Psoas muscle (tissue), 8 donors: ENCODE measurements at places on chromosomes 2 and 18. TPM values are rescaled to one million over a fixed set of nuclear protein-coding genes. Genes with fewer than 3 reads are reported as not detected.

Gene DPYSL5
- not detected for total RNA-seq

Gene CDH2
- total RNA-seq: 0.27 TPM

Gene SDC1
- 0.09 TPM for total RNA-seq

Gene PASK
- 0.95 TPM for total RNA-seq

Gene AQP12A
- total RNA-seq: not detected

Gene VWA3B
- total RNA-seq: 0.24 TPM

Gene IL1RL1
- 0.43 TPM for total RNA-seq

Gene DNAJC5G
- not detected for total RNA-seq

Gene OSGEPL1
- 3.4 TPM for total RNA-seq

Gene CD8A
- 0.47 TPM for total RNA-seq

Gene GBX2
- not detected for total RNA-seq

Gene SP5
- 1.0 TPM for total RNA-seq

DNA sequence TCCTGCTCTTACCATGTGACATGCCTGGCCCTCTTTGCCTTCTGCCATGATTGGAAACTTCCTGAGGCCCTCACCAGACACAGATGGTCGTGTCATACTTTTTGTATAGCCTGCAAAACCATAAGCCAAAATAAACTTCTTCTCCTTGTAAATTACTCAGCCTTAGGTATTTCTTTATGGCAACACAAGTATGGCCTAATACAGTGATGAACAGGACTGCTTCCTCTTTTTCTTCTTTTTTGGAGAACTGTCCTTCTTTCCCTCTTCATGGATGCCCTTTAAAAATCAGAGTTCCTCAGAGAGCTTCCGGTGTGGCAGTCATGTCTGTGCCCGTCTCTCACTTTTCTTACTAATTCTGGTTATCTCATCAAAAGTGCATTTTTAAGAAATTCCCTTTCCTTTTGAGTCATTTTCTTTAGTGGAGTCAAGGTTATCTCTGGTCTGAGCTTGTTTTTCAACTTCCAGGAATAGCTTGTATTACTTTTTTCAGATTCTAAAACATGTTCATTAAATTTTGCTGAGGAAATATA lies 9.2 kb upstream of the IL1A start:
- no peaks in the 10 kb centered on the region for H3K4me1 ChIP-seq
- H3K27me3 ChIP-seq: no peaks in the 10 kb centered on the region
- no peak for DNase-seq
- no peak overlapping the region for H3K4me3 ChIP-seq
- H3K27ac ChIP-seq: no peak overlapping the region

GRCh38 chr2:33391529-33392255 lies 84.8 kb upstream of the RASGRP3 start:
- no peaks in the 10 kb centered on the region for H3K36me3 ChIP-seq
- H3K4me1 ChIP-seq: no peaks in the 10 kb centered on the region
- no peak overlapping the region for H3K27ac ChIP-seq
- no peak for DNase-seq
- no peaks in the 10 kb centered on the region for H3K27me3 ChIP-seq

GRCh38 chr2:57461624-57462023 lies 585.0 kb upstream of the VRK2 start:
- no peak overlapping the region for H3K27ac ChIP-seq
- H3K4me3 ChIP-seq: no peak overlapping the region
- H3K4me1 ChIP-seq: no peaks in the 10 kb centered on the region
- no peak for DNase-seq

- no peaks in the 10 kb centered on the region for H3K36me3 ChIP-seq
- H3K4me3 ChIP-seq: no peak overlapping the region
- H3K27ac ChIP-seq: no peak overlapping the region
- DNase-seq: no peak
- no peaks in the 10 kb centered on the region for H3K4me1 ChIP-seq
Observed at GRCh38 chr2:6770006-6770405, 95.7 kb downstream of the CMPK2 start.

- H3K36me3 ChIP-seq: no peaks in the 10 kb centered on the region
- no peak overlapping the region for H3K4me3 ChIP-seq
- no peaks in the 10 kb centered on the region for H3K27me3 ChIP-seq
Observed at GRCh38 chr18:37314534-37314933, 251.1 kb downstream of the CELF4 start.

DNA sequence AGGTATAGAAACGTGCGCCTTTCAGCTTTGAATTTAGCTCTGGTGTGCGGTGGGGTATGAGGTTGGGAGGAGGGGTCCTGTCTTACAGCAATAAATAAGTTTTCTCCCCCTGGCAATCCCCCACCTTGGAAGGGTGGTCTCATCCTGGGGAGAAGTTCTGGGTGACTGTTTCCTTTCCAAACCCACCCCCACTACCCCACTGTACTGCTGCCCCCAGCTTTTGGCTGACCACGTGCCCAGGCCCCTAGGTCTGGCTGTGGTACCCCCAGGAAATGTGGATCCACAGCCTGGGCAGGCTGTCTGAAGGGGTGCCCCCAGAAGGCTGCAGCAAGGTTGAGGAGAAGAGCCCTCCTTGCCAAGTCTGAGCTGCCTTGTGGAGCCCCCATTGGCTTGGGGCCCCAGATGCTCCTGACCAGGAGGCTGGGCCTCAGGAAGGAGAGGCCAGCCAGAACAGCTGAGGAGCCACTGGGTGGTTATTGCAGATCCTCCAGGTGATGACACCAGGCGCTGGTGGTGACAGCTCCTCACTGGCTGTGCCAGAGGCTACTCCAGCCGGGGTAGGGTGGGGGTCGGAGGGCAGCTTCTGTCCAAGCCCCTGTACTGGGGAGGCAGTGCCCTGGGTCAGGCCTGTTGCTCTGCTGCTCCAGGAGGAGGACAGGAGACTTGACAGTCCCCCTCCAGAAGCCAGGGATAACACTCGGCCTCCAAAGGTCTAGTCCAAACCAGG lies 24.2 kb downstream of the CCT7 start:
- no peaks in the 10 kb centered on the region for H3K27me3 ChIP-seq
- DNase-seq: no peak
- no peaks in the 10 kb centered on the region for H3K4me1 ChIP-seq
- no peak overlapping the region for H3K27ac ChIP-seq
- peaks cover 2% of the 10 kb centered on the region for H3K36me3 ChIP-seq

DNA sequence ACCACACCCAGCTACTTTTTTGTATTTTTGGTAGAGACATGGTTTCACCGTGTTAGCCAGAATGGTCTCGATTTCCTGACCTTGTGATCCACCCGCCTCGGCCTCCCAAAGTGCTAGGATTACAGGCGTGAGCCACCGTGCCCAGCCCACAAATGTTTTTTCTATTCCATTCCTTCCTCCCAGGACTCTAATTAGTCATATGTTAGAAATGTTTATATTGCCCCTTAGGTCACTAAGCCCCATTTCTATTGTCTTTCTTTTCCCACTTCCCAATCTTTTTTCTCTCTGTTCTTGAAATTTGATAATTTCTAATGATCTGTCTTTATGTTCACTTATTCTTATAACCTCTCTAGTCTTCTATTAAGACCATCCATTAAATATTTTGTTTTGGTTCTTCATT lies 31.3 kb upstream of the CDCA7 start:
- no peaks in the 10 kb centered on the region for H3K4me1 ChIP-seq
- no peaks in the 10 kb centered on the region for H3K36me3 ChIP-seq
- no peak overlapping the region for H3K4me3 ChIP-seq
- no peak for DNase-seq

- H3K27me3 ChIP-seq: no peaks in the 10 kb centered on the region
- H3K36me3 ChIP-seq: no peaks in the 10 kb centered on the region
- H3K4me1 ChIP-seq: no peaks in the 10 kb centered on the region
Observed at GRCh38 chr2:2735041-2735440, 404.0 kb upstream of the MYT1L start.

- no peak for DNase-seq
- no peak overlapping the region for H3K4me3 ChIP-seq
- no peaks in the 10 kb centered on the region for H3K4me1 ChIP-seq
Observed at GRCh38 chr2:231111987-231112386, 12.9 kb downstream of the HTR2B start.

GRCh38 chr18:8800445-8800844 lies 95.1 kb downstream of the MTCL1 start:
- H3K27me3 ChIP-seq: no peaks in the 10 kb centered on the region
- DNase-seq: no peak
- peaks cover 15% of the 10 kb centered on the region for H3K4me1 ChIP-seq
- peak overlapping the region; percentile 71 for H3K27ac ChIP-seq
- H3K4me3 ChIP-seq: peak overlapping the region; percentile 37
- peaks cover 5% of the 10 kb centered on the region for H3K36me3 ChIP-seq

- H3K27me3 ChIP-seq: no peaks in the 10 kb centered on the region
- no peaks in the 10 kb centered on the region for H3K4me1 ChIP-seq
- DNase-seq: no peak
Observed at GRCh38 chr2:202703091-202703490, 68.3 kb downstream of the FAM117B start.

- H3K27ac ChIP-seq: no peak overlapping the region
- H3K27me3 ChIP-seq: no peaks in the 10 kb centered on the region
- no peak for DNase-seq
Observed at GRCh38 chr18:11464129-11464528, 145.3 kb upstream of the SLC35G4 start.

GRCh38 chr18:48608581-48608980 lies 69.8 kb downstream of the CTIF start:
- H3K4me3 ChIP-seq: no peak overlapping the region
- no peaks in the 10 kb centered on the region for H3K36me3 ChIP-seq
- DNase-seq: no peak
- no peak overlapping the region for H3K27ac ChIP-seq
- H3K4me1 ChIP-seq: peaks cover 56% of the 10 kb centered on the region
- no peaks in the 10 kb centered on the region for H3K27me3 ChIP-seq

GRCh38 chr2:209472871-209473270 lies 49.0 kb downstream of the MAP2 start:
- no peaks in the 10 kb centered on the region for H3K36me3 ChIP-seq
- no peak overlapping the region for H3K4me3 ChIP-seq
- H3K4me1 ChIP-seq: no peaks in the 10 kb centered on the region
- no peaks in the 10 kb centered on the region for H3K27me3 ChIP-seq

DNA sequence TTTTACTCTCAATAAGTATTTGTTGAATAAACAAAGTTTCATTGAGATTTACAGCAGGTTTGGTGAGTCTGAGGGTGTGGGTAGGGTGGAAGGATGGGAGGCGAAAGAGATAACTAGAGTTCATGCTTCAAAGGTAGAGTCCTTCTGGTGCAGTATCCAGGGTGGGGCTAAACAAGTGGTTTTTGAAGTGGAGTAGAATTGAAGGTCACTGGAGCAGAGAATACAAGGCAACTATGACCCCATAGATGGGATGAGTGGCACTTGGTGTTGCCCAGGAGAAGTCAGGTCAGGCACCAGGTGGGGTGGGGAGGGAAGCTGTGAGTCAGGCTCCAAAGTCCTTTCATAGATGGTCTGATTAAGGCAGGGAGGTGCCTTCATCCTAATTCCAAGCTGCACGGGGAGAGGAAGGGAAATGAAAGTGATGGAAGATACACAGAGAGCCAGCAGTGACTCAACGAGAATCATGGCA lies 6.6 kb upstream of the CAB39 start:
- H3K27me3 ChIP-seq: no peaks in the 10 kb centered on the region
- no peak for DNase-seq
- no peak overlapping the region for H3K27ac ChIP-seq
- H3K4me1 ChIP-seq: no peaks in the 10 kb centered on the region

DNA sequence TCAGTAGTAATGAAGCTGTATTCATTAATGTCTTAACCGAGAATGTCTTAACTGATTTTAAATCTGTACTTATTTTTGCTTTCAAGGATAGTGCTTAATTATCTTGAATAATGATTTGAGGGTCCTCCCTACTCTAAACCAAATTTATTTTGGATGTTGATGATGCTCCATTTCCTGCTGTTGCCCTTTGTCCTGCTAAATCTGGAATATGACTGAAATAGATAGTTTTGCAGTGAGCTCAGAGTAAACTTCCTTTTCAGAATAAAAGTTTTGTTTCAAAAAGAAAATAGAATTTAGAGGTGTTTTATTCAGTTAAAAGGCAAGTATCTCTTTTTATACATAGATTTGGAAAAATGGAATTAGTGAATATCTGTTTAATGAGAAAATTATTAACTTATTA lies 8.1 kb downstream of the NBEAL1 start:
- peaks cover 27% of the 10 kb centered on the region for H3K4me1 ChIP-seq
- no peak for DNase-seq
- H3K27ac ChIP-seq: peak overlapping the region; percentile 8

DNA sequence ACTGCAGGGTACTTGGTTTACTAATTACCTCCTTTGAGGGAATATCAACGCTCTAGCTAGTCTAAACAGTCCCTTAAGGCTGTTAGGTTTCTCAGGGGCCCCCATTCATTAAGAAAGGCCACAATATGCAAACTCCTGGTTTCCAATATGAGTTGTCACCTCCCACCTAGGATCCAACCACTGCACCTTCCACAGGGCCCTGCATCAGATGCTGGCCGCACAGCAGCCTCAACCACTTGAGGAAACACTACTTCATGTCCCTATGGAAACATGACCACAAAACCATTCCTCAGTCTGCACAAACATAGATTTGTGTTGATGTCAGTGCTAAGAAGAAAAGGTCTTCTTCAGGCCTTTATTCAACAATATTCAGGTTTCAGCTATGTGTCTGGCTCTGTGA lies 40.9 kb downstream of the STAT4 start:
- no peak for DNase-seq
- H3K4me1 ChIP-seq: no peaks in the 10 kb centered on the region
- H3K27ac ChIP-seq: no peak overlapping the region
- no peak overlapping the region for H3K4me3 ChIP-seq
- no peaks in the 10 kb centered on the region for H3K36me3 ChIP-seq

- H3K4me1 ChIP-seq: no peaks in the 10 kb centered on the region
- H3K27me3 ChIP-seq: peaks cover 2% of the 10 kb centered on the region
- no peak overlapping the region for H3K4me3 ChIP-seq
- H3K27ac ChIP-seq: no peak overlapping the region
Observed at GRCh38 chr2:113032737-113033136, 19.9 kb downstream of the IL36B start.

DNA sequence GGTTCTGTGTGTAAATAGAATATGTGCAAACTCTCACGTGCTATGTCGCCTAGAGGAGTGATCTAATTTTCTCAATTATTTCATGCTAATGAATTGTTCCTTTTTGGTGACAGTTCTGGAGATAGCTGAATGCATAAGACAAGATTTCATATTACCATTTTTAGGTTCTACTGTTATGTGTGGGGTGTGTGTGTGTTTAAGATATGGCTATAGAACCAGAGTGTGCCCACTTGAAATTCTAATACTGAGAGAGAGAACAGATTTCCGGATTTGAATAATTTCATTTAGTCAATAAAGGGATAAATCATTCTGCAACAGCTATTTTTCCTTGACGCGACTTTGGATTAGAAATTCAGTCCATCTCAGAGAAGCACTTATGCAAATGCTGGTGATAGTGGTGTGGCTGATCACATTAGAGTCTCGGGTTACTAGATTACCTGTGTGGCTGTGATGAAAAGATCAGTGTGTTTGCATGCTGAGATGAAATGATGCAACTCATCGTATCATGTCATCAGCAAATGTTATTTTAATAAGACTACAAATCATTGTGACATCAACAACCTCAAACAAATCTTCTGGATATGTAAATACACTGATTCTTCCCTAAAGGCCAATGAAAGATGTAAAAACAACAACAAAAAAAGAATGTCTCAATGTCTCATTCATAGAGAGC lies 415.9 kb downstream of the EPHA4 start:
- H3K27ac ChIP-seq: no peak overlapping the region
- H3K4me1 ChIP-seq: no peaks in the 10 kb centered on the region
- DNase-seq: no peak

- no peak within 1 kb of the TSS for H3K27ac ChIP-seq
- peaks cover 5% of the 10 kb centered on the region for H3K27me3 ChIP-seq
- H3K4me3 ChIP-seq: no peak within 1 kb of the TSS
- no peak for DNase-seq
- H3K4me1 ChIP-seq: no peaks in the 10 kb centered on the region
- no peaks in the 10 kb centered on the region for H3K36me3 ChIP-seq
Observed at GRCh38 chr2:240030379-240031094, at the start of gene OR6B2. OR6B2 (minus strand) TSS chr2:240030429; CDS start chr2:240030429, 0 bp downstream.
